ENCODE measurements at places on chromosomes 5 and 9. TPM values are rescaled to one million over a fixed set of nuclear protein-coding genes. Genes with fewer than 3 reads are reported as not detected.

Gene SPATA31A3
- not detected for polyA plus RNA-seq

Gene PDE8B
- 0.05 TPM for polyA plus RNA-seq

Gene SIT1
- 73.5 TPM for polyA plus RNA-seq

Gene MORN5
- not detected for polyA plus RNA-seq

Gene PCDHGA9
- not detected for polyA plus RNA-seq

Gene OR13C3
- not detected for polyA plus RNA-seq

Gene RAB14
- 45.4 TPM for polyA plus RNA-seq

Gene CDC42SE2
- 313 TPM for polyA plus RNA-seq

Gene TRIM14
- 26.1 TPM for polyA plus RNA-seq

Gene ACOT12
- not detected for polyA plus RNA-seq

Gene GOLPH3
- polyA plus RNA-seq = 76.5 TPM

All from naive B cell (primary cell).